ENCODE measurements at places on chromosomes 1 and 21. TPM values are rescaled to one million over a fixed set of nuclear protein-coding genes. Genes with fewer than 3 reads are reported as not detected.
A peak's percentile ranks its signal among the peaks of the same experiment; 100 is the strongest.

DNA sequence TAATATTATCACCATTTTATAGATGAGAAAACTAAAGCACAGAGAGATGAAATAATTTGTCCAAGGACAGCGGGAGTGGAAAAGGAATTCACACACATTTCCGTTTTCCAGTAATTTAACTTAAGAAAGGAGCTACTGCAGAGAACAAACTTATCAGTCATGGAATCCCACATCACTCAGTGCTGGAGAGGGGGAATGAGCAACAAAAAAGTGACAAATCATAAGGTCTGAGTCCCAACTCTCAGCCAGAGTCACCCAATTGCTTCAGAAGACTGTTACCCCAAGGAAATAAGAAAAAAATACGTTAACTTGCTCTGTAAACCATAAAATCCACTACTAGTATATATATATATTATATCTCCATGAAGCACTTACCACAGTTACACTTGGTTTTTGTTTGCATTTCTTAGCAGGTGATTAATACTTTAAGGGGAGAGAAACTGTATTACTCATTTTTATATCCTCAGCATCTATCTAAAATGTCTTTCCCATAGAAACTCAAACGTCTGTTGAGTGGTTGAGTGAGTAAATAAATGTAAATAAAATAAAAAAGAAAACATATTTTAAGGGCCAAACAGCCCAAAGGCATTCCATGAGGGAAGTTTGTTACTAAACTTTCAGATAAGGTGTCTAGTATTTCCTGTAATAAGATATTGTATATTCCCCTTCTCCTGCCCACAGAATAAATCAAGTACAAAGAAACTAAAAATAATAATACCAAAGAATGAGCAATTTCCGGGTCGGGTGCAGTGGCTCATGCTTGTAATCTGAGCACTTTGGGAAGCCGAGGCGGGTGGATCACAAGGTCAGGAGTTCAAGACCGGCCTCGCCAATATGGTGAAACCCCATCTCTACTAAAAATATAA, 76.8 kb downstream of the SLC45A1 start:
- no peak for DNase-seq

DNA sequence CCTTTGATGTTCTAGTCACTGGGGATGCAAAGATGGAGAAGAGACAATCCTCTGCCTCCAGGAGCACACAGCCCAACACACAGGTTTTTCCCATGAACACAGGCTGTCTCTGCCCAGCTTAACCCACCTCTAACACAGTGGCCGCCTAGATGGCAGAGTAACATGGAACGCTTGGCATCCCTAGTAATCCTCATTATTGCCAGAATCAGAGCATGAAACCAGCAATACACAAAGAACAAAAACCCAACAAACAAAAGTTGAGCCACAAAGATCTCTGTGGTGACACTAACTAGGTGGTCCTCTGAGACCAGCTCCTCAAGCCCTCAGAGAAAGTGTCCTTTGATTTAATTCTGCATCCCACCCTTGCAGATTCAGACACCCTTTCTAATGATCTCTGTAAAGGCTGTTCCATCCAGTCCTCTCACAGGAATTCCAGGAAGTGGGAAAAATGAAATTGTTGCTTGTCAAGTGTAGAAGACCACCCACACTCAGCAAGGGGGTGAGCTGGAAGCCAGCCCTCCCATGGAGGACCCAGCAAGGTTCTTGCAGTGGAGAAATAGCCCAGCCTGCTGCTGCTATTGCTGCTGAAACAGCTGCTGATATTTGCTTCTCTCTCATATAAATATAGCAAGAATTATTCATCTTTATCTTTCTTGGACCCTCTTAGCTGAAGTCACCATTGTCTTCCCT, 7.4 kb upstream of the ATP2B4 start:
- no peak for DNase-seq

GRCh38 chr1:173426057-173426456, 51.1 kb upstream of the PRDX6 start:
- no peak for DNase-seq

GRCh38 chr1:31984419-31985347, 29.0 kb upstream of the KHDRBS1 start:
- peak; percentile 41 for DNase-seq

DNA sequence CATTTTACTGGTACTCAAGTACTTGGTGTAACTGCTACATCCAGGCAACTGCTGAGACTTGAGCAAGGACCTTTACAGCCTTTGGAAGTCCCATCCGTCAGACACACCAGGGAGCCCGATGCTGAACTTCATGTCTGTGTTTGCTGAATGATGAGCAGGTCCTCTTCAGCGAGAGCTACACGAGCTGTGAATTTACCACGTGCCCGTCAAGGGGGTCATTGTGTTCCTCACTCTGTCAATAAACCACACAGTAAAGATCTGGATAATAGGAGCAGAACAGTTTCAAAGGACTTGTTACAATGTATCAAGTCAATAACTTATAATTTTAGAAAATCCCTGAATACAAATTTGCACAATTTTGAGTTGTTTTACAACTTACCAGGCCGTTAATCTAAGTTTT, 427.2 kb downstream of the KIF26B start:
- DNase-seq, result no peak

DNA sequence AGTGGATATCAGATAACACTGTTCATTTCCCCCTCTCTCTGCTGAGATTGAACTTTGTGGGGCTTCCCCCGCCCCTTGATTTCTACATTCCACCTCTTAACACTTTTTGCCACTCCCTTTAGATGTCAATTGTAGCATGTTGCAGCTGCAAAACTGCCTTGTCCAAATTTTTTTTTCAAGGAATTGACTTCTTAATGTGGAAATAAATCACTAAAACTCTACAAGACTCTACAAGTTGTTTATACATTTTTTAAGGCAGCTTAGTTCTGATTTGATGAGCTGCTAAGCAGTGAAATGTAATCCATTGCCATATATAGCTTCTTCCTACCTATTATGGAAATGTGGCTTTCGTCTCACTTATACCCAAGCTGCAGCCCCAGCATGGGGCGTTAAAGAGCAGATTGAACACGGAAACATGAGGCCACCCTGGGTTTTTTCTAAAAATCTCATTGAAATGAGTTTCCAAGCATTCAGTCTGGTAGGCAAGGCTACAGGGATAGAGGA, 132.2 kb downstream of the SYT2 start:
- no peak for DNase-seq

DNA sequence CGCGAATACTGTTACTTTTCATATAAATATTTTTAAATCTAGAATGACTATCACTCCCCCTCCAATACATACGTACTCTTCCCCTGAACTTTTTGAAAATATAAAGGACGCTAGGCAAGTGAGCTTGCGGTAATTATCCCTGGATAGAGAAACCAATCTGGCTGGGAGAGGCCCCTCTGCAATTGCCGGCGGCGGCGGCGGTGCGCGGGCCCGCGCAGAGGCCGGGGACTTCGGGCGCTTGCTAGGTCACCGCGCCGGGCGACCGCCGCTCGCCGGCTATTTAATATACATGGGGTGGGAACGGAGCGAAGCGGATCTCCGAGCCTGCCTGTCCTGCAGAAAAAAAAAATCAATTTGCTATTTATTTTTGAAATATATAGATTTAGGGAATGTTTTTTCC, 416.3 kb upstream of the ESRRG start:
- no peak for DNase-seq

DNA sequence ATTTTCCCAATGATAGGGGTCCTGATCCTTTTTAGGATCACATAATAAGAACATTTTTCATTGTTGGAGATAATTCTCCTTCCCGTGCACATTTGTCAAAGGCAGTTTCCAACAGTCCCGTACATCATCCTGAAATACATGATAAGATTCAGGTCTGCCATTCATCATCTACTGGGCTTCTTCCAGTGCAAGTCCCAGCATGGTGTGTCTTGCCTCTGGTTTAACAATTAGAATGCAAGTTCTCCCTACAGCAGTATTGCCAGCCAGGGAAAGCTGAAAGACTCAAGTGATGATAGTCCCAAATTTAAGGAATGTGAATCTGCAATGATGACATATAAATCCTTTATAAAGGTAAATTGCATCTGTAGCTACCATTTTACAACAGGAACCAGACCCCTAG, 146.2 kb downstream of the DAB1 start:
- DNase-seq, result no peak

GRCh38 chr1:221794079-221794670, 52.3 kb upstream of the DUSP10 start:
- no peak for DNase-seq

- DNase-seq, result no peak
Observed at GRCh38 chr21:15703932-15704331, 25.9 kb upstream of the USP25 start.

- no peak for DNase-seq
Observed at GRCh38 chr1:195604287-195604686, 1004.0 kb downstream of the KCNT2 start.

DNA sequence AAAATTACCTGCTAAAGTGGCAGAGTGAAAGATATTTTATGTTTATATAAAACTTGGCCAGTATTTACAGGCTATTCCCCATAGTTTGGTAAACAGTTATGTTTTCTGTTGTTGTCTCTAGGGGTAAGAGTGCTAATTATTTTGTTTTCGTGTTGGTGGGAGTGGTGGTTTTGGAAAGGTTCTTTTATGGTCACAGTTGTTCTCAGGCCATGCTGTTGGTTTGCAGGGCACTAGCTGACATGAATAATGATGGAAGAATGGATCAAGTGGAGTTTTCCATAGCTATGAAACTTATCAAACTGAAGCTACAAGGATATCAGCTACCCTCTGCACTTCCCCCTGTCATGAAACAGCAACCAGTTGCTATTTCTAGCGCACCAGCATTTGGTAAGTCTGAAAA, 92.5 kb downstream of the ITSN1 start:
- no peak for DNase-seq

GRCh38 chr1:107875689-107876088, 89.3 kb downstream of the VAV3 start:
- no peak for DNase-seq

DNA sequence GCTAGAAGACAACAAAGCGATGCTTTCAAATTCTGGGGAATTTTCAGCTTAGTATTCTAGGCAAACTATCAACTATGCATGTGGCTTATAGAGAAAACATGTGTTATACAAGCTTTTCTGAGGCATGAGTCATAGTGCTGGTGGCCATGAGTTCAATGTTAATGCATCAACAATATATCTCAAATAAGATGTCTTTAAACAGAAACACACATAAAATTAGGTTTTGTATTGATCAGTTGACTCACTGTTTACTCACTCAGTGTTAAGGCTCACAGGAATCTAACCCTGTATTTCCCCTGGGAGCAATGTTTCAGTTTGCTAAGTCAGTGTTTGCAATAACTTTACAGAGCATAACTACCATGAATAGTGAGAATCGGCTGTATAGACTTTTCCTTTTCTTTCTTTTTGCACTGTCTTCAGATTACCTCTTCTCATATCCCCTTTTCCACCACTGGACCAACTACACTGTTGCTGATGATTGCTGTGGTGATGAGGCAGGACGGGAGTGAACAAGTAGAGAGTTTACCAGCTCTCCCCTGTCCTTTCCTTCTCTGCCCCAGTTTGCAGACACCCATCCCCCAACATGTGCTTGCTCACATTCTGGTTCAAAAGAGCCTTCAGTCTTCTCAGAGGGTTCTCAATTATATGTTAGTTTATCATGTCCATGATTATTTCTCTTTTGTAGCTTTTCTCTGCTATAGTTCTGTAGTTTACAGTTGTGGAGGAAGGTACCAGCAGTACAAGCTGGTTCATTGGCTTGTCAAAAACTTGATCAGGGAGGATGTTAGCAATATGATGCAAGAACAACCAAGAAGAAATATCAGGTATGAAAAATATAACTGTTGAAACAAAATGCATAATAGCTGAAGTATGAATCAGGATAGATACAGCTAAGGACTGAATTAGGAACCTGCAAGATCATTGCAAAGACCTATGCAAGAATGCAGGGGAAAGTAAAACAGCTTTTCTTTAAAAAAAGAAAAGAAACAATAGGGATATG, 23.9 kb downstream of the CD2 start:
- no peak for DNase-seq

DNA sequence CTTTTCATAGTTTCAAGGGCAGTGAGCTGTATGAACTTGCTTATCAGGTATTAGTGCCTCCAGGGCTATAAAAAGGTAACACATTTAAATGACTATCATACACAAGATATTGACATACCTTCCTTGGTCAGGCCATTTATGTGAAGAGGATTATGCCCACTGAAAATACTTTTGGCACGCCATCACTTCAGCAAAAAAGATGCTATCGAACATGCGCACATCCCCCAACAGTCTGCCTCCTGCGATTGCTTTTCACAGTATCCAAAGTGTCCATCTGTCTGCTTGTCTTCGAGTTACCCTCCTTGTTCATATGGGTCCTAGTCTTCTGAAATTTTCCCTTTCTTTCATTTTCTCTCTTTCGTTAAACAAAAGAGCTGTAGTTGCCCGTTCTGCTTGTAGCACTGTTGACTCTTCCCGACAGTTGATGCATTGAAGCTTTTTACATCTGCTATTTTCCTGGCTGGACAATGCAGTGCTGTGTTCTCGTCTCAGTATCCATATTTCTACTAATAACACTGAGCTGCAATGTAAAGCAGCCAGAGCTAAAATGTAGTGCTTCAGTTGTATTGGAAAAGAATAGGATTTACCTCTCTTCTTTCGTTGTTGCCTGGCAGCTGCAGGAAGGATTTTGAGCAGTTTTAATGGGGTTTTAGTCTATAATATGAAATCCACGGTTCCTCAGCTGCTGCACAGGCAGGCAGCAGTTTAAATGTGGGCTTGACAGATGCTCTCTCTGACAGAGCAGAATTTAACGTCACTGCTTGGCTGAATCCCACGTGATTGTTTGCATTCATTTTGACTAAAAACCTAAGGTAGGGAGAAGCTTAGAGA, at the start of gene B3GALT2:
Gene B3GALT2 (minus strand): TSS at position 713 of the 831 bp plus-strand sequence. CDS start 5,051 bp downstream, outside the sequence.
- peak; percentile 26 for DNase-seq

The PRR9 gene
- total RNA-seq, result not detected

The HSD11B1 gene
- 1.5 TPM for total RNA-seq

The TIAM1 gene
- total RNA-seq, result 55.7 TPM
